ENCODE measurements at places on chromosomes 5 and 9. TPM values are rescaled to one million over a fixed set of nuclear protein-coding genes. Genes with fewer than 3 reads are reported as not detected.

Gene PAIP1
- 109 TPM for total RNA-seq

Gene WDR38
- not detected for total RNA-seq

DNA sequence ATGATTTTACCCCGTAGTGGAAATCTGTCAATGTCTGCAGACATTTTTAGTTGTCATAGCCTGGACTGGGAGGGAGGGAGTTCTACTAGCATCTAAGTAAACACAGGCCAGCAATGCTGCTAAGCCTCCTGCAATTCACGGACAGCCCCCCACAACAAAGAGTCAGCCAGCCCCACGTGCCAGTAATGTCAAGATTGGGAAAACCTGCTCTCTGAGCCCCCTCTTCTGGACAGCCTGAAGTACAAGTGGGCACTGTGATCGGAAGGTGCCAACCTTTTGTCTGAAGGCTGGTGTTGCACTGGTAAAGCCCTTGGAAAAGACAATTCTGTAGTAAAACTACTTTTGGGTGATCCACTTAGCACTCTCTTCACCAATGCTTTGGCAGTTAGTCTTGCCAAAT lies 154.5 kb downstream of the TARS1 start:
- DNase-seq, result no peak

GRCh38 chr9:4303006-4303405 lies 3.1 kb upstream of the GLIS3 start:
- DNase-seq, result no peak

DNA sequence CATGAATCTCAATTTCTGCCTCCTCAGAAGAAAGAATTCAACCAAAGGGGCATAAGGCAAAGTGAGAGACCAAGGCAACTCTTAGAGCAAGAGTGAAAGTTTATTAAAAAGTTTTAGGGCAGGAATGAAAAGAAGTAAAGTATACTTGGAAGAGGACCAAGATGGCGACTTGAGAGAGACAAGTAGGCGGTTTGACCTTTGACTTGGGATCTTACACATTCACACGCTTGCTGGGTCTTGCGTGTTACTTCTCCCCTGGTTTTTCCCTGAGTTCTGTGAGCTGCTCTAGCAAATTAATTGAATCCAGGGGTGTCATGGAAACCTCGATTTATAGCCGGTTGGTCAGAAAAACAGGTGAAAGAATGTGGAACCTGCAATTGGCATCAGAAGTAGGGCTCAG lies 7.0 kb downstream of the ZNF346 start:
- DNase-seq, result no peak

- no peak for DNase-seq
These were observed 6.2 kb downstream of the CD180 start for GRCh38 chr5:67190410-67190809.

DNA sequence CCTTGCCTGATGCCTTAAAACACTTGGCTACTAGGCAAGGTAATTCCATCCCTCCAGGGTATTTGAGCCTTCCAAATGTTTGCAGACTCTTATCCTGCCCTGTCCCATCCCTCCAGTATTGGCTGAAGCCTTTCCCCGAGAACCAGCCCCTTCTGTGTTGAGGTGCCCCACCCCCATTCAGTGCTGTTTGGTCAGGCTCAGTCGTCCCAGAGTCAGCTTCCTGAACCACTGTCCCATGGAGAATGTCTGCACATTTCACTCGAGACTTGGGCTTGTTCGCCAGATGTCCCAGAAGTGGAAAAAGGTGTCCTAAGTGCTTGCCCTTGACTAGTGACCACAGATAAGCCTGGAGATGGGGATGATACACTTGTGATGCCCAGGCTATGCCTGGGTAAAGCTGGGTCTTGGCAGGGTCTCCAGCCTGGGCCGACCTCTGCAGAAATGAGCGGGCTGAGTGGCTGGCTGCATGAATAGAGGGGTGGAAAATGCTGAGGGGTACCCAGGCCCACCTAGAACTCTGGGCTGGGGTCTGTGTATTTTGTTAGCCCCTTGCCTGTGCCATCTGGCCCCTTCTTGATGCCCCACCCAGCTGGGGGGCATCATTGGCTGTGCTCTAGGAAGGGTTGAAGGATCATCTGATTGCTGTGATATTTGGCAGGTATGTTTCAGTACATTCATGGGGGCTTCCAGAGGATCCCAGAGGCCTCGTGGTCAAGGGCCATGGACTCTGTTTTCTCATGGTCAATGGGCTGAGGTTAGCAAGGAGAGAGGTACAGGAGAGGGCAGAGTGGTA lies 178.4 kb downstream of the MACROH2A1 start:
- peak; percentile 28 for DNase-seq

- no peak for DNase-seq
These were observed 31.6 kb downstream of the IER5L start for GRCh38 chr9:129146441-129146941.

DNA sequence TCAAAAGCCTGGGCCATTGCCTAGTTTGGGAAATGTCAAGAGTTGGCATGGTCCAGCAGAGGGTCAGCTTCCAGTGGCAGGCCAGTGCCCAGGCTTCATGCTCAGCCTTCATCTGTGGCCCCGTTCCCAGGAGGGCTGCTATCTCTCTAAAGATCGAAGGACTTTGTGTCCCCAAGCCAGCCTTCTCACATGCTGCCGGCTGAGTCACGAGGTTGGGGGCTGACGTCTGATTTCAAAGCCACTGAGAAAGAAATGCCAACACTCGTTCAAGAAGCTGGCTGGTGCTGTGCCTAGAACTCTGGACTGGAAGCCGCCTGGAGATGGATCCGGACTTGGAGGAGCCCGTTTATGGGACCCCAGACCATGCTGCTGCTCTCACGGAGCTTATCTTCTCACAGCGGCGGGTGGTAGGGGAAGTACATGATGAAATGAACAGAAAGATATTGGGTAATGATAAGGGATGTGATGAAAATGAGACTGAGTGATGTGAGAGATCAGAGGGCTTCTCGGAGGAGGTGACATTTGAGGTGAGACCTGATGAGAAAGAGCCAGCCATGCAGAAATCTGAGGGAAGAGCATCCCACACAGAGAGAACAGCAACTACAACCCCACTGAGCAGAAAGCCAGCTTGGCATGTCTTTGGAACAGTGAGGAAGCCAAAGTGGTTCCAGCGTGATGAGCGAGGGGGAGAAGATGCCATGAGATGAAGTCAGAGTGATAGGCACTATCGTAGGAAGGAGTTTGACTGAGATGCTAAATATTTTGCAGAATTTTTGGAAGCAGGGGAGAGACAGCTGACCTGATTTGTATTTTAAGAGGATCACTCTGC lies 54.9 kb upstream of the BOD1 start:
- DNase-seq, result no peak

GRCh38 chr5:4082966-4083564 lies 487.4 kb downstream of the IRX1 start:
- no peak for DNase-seq

DNA sequence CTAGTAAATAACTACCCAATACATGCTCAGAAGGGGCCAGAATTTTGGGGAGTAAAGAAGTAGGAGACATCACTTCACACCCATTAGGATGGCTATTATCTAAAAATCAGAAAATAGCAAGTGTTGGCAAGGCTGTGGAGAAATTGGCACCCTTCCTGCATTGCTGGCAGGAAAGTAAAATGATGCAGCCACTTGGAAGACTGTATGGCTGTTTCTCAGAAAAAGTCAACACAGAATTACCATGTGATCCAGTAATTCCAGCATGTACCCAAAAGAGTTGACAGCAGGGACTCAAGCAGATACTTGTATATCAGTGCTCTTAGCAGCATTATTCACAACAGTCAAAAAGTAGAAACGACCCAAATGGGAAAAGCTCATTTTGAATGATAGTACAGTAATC lies 107.6 kb downstream of the APBA1 start:
- DNase-seq, result no peak

Data from mesothelial cell of epicardium (in vitro differentiated cells).